ENCODE measurements at places on chromosomes 1 and 21.

- DNase-seq, result no peak
Observed at GRCh38 chr1:24117132-24117531, 5.2 kb upstream of the MYOM3 start.

GRCh38 chr1:168422203-168422847, 121.5 kb downstream of the XCL2 start:
- no peak for DNase-seq

GRCh38 chr1:59017501-59018231, 233.8 kb upstream of the JUN start:
- no peak for DNase-seq

DNA sequence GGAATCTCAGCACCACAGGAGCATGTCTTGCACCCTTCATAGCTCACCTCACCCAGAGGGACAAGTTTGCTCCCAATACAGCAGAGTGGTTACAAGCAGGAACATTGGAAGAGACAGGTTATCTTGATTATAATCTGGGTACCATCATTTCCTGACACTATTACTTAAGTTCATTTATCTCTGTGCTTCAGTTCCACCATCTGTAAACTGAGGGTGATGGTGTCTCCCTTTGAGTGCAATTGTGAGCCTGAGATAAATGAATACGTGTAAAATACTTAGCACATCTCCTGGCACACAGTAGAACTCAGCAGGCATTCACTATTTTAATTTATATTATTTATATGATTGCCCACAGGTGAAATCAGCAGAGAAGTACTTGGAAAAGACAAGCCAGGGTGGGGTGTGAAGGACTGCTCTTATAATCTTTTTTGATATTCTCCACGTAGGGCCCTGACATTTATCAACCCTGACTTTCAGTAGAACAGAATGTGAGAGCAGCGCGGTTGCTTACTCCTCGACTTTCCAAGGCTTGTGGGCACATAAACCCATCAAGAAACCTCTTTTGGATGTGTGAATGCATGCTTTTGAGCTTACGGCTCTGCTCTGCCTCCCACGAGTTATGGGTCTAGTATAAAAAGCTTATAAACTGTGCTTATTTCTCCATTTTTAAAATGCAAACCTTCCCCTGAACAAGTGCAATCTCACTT, 34.9 kb downstream of the DUSP10 start:
- no peak for DNase-seq

All from activated T-cell treated with anti-CD3 and anti-CD28 coated beads, Interleukin-2, amount 50 U/mL, for 4 hours (primary cell).